ENCODE measurements at places on chromosomes 13 and 19.

DNA sequence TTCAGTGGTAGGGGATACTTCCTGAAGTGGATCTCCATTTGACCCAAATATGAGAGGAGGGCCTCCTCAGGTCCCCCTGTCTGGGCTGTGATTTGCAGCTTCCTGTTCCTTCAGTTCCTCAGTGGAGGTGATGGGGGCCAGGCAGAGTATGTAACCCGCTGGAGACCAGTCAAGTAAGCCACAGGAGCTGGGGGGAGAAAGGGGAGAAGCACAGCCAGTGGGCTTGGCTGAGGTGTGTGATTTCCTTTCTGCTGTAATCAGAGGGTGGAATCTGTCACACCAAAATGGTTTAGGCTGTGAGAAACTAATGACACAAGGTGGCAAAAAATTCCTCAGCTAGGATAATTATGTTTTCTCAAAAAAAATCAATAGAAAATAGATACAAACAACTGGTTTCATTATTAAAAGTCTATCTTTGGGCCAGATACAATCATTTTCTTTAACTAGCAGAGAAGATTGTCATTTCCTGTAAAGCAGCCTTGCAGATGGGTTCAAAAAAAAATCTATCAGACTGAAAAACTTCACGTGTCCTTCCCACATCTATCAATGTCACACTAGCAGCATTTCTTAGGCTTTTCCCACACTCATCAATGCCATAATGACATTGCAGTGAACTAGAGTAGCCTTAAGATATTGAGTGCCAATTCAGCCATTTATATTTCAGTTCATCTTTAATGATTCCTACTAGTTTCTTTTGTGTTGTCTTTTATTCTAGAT, 1660.3 kb downstream of the EFNB2 start:
- no peak for DNase-seq

GRCh38 chr13:46355088-46355468, 32.0 kb downstream of the RUBCNL start:
- DNase-seq: no peak

GRCh38 chr19:53965091-53965490, 2.4 kb downstream of the CACNG8 start:
- DNase-seq: no peak

DNA sequence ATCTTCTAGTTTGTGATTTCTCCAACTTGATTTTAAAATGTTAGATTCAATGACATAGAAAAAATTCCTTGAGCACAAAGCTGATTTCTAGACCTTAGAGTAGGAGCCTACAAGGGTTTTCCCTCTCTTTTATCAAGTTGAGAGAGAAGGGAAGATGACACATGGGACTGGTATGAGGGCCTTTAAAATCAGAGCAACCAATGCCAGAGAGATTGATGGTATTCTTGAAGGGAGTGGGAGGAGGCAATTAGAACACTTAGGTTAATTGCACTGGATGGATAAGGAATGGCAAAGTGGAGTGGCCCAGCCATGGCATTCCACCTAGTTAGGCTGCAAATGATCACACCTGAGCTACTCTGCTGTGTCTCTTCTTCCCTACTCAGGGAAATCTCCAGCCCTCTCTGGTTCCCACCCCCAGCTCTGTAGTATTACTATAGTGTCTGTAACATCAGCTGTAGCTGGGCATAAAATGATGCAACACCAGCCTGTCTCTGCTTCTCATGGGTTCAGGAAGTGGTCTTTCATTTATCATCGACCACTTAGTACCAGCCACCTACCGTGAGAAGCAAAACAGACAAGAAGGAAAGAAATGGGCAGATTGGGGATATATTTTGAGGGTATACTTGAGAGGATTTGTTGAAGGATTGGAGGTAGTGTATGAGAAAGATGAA, 333.6 kb downstream of the DLEU7 start:
- peak; percentile 16 for DNase-seq

GRCh38 chr19:925087-925525, 729 bp upstream of the ARID3A start:
- DNase-seq: peak; percentile 76

GRCh38 chr19:10936661-10937084, 8.1 kb downstream of the TIMM29 start:
- no peak for DNase-seq

- DNase-seq: no peak
Observed at GRCh38 chr13:110151462-110151861, 155.5 kb downstream of the COL4A1 start.

DNA sequence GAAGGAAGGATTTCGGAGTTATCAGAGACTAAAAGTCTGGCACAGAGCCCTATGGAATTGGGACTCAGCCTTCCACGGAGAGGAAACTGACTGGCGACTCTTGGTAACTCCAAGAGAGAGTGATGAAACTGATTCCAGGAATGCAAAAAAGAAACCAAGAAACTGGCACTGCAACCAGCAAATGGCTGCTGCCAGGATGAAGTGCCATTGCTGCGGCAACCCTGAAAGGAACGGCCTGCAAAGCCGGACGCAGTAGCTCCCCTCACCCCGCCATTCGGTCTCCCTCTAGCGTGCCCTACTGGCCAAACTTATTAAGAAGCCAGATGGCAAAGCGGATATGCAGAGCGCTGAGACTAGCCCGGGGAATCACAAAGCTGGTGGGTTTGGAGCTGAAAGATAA, 236.0 kb downstream of the PCDH9 start:
- DNase-seq: no peak

DNA sequence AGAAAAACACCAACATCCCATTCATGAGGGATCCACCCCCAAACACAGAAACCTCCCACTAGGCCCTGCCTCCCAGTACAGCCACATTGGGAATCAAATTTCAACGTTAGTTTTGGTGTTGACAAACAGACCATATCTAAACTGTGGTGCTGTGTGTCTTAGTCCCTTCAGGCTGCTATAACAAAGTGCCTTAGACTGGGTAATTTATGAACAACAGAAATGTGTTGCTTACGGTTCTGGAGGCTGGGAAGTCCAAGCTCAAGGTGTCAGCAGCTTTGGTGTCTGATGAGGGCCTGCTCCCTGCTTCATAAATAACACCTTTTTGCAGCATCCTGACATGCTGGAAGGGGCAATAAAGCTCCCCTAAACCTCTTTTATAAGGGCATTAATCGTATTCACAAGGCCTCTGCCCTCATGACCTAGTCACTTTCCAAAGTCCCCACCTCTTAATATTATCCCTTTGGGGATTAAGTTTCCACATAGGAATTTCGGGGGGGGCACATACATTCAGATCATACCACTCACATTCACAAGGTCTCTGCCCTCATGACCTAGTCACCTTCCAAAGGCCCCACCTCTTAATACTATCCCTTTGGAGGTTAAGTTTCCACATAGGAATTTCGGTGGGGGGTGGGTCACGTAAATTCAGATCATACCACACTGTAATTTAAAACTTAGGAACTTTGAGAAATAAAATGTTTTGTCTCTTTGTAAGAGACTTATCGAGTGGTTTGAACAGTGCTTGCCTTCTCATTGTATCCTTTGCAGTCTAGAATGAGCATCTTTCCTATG, 27.5 kb downstream of the ZNF507 start:
- no peak for DNase-seq

DNA sequence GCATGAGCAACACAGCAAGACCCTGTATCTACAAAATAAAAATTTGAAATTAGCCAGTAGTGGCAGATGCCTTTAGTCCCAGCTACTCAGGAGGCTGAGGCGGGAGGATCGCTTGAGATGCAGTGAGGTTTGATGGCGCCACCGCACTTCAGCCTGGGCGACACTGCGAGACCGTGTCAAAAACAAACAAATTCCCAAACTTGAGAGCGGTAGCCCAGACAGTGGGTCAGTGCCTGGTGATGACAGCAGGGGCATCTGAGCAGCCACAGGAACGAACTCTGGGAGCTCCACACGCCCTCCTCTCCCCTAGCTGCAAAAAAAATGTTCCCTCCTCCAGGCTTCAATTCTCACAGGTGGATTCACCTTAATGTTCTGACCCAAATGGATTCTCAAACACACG, 14.1 kb downstream of the ZNF490 start:
- no peak for DNase-seq

- DNase-seq: no peak
Observed at GRCh38 chr13:100214886-100215285, 126.0 kb downstream of the PCCA start.

- DNase-seq: no peak
Observed at GRCh38 chr13:75907044-75907443, 270.9 kb downstream of the LMO7 start.

- DNase-seq: no peak
Observed at GRCh38 chr13:38617936-38618335, 68.9 kb upstream of the FREM2 start.

GRCh38 chr19:47122359-47123335, 8.0 kb upstream of the SAE1 start:
- no peak for DNase-seq

DNA sequence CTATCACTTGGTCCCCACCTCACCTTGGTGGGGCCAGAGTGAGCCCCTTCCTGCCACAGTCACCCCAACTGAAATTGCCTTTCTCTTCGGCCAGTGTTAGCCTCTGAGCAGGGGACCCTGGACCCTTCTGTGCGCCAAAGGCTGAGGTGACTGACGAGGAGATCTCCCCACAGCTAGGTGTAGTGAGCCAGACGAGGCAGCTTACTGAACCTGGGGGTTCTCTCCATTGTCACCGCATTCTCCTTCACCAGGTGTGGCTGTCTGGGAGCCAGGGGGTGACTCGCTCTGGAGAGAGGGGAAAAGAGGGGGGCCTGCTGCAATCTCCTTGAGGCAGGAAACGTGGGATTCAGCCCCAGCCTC, 1.3 kb downstream of the RPS28 start:
- DNase-seq: no peak

DNA sequence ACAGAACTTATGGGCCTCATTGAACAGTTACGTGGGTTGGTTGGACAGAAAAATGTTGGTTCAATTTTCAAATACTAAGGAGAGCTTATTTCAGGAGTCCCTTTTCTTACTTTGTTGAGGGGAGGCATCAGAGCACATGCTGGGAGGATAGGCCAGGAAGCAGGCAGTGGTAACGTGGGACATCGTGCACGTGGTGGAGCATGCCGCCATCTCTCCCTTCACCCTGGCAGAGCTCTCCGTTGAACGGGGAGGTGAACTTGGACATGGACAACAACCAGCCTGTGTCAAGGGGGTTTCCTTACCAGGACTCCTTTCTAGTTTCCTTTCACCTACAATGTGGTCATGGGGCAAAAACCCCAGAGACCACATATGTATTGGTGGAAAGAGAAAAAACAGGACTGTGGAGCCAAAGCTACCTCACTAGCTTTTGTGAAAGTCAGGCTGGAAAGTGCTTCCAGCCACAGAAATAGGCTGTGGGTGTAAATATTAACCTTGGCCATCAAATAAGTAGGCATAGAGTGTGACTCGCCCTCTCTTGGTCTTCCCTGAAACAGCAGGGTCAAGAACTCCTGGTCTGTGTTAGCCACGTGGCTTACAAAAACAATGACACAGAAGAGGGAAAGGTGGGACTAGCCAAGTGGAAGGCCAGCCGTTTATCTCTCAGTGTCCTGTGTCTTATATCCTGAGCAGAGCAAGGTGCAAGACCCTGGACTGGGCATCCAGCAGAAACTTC, 14.4 kb downstream of the MICOS13 start:
- no peak for DNase-seq

- DNase-seq: no peak
Observed at GRCh38 chr13:50626101-50626547, 217.4 kb downstream of the DLEU7 start.

- no peak for DNase-seq
Observed at GRCh38 chr19:40691421-40692211, 1.2 kb upstream of the NUMBL start.

DNA sequence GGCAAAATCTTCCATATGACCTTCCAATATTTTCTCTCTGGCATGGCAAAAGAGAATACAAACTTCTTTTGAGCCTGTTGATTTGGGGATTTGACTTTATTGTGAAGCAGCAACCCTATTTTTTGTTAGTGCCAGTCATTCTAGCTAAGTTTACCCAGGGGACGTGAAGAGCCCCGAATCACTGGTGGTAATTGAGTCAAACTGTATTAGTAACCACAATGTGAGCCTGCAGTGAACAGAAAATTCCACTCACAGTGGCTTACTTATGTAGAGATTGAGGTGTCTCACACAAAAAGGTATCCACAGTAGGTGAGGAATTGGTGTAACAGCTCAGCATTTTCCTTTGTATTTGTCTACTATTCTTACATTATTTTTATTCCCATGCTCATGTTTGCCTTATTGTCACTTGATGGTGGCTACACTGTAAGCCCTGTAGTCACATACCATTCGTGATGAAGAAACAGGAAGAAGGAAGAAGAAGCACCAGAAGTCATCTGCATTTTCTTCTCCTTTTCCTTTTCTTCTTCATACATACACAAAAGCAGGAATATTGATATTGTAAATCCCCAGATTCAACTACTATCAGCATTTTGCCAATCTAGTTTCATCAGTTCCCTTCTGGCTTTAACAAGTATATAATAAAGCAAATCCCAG, 33.3 kb upstream of the MYCBP2 start:
- DNase-seq: no peak

GRCh38 chr19:56142897-56143434, 1.9 kb downstream of the ZNF444 start:
- no peak for DNase-seq

GRCh38 chr13:76019421-76020044, 383.4 kb downstream of the LMO7 start:
- no peak for DNase-seq

- DNase-seq: no peak
Observed at GRCh38 chr19:1624458-1624857, 19.2 kb upstream of the UQCR11 start.

DNA sequence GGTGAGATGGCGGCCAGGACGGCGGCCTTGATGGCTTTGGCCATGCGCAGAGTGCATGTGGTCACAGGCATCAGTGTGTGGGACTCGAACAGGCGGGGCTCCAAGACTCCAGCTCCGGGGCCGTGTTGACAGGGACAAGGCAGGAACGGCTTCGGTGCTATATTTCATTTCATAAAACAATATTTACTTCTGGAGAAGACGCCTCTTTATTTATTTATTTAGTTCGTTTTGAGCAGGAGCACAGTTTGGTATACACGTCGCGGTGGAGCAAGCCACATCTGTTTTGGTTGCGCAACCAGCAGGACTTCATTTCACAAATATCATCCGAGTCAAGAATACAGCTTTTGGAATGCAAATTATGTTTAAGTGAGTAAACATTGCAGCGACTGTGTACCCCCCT, 166.7 kb upstream of the TSHZ3 start:
- no peak for DNase-seq

DNA sequence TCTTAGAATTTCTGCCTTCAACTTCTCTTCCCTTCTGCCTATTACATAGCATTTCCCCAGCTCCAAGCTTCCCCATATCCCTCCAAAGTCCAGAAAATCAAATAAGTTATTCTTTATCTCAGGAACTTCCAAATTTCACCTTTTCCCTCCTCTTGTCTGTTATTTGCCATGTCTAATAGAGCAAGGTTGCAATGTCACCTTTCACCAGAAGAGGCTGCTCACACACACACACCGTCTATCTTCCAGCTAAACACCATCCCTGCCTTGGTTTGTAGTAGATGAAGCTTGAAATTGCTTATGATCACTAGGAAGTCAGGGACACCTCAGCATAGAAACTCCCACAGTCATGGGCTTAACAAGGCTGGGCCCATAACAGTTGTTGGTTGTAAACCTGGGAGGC, 48.4 kb downstream of the ZNRF4 start:
- no peak for DNase-seq

- no peak for DNase-seq
Observed at GRCh38 chr13:25192489-25192888, 20.4 kb upstream of the AMER2 start.

GRCh38 chr13:87777387-87777786, 106.2 kb downstream of the SLITRK5 start:
- DNase-seq: no peak
